ENCODE measurements at places on chromosomes 7 and 10. TPM values are rescaled to one million over a fixed set of nuclear protein-coding genes. Genes with fewer than 3 reads are reported as not detected.

The ERLIN1 gene
- 46.9 TPM for total RNA-seq

DNA sequence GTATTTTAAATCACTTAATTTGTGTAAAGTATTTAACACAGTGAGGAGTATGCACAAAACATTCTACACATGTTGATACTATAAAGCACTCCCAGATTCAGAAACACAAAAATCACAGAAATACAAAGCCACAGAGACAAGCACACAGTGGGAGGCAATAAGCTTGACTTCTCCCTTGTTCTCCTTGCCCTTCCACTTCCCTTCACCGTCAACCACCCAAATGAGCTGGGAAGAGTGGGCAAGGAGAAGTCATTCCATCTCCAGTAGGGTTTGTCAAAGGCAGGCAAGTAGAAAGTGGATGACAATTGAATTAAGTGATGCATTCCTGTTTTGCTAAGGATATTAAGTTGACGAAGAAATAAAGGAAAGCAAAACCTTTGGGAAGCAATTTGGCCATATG lies 4.2 kb upstream of the TMEM139 start:
- peaks cover 34% of the 10 kb centered on the region for H3K4me1 ChIP-seq
- DNase-seq: no peak
- H3K27me3 ChIP-seq: no peaks in the 10 kb centered on the region
- no peak overlapping the region for H3K4me3 ChIP-seq
- no peaks in the 10 kb centered on the region for H3K36me3 ChIP-seq

GRCh38 chr10:43160046-43160920 lies 22.0 kb downstream of the CSGALNACT2 start:
- DNase-seq: no peak
- H3K4me1 ChIP-seq: no peaks in the 10 kb centered on the region
- no peaks in the 10 kb centered on the region for H3K27me3 ChIP-seq

- DNase-seq: no peak
- H3K27ac ChIP-seq: no peak overlapping the region
- H3K36me3 ChIP-seq: no peaks in the 10 kb centered on the region
- H3K27me3 ChIP-seq: peaks cover 24% of the 10 kb centered on the region
- H3K4me3 ChIP-seq: no peak overlapping the region
Observed at GRCh38 chr7:148210804-148211325, 379.7 kb upstream of the C7orf33 start.

GRCh38 chr10:128178302-128178958 lies 52.2 kb upstream of the MKI67 start:
- no peaks in the 10 kb centered on the region for H3K36me3 ChIP-seq
- no peak overlapping the region for H3K27ac ChIP-seq
- H3K4me3 ChIP-seq: no peak overlapping the region
- peaks cover 18% of the 10 kb centered on the region for H3K4me1 ChIP-seq

- H3K27me3 ChIP-seq: peaks cover 6% of the 10 kb centered on the region
- H3K36me3 ChIP-seq: no peaks in the 10 kb centered on the region
- no peak overlapping the region for H3K27ac ChIP-seq
- H3K4me3 ChIP-seq: no peak overlapping the region
- peaks cover 20% of the 10 kb centered on the region for H3K4me1 ChIP-seq
Observed at GRCh38 chr10:35640474-35640873, 1.6 kb downstream of the FZD8 start.

DNA sequence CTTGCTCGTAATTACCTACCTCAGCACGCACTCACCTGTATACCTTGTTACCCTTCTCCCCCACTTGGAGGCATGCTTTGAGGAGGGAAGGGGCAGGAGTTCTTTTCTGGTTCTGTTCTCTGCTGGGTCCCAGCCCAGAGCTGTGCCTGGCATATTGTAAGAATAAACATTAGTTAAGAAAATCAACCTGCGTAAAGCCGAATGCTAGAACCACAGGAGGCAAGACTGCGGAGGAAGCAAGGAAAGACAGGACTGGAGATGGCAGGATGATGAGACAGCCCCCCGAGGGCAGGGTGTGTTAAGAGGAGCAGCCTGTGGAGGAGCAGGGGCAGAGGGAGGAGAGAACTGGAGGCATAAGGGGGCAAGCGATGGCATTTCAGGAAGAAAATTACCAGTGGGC lies 9.5 kb downstream of the C10orf53 start:
- H3K4me1 ChIP-seq: no peaks in the 10 kb centered on the region
- H3K27me3 ChIP-seq: peaks cover 7% of the 10 kb centered on the region
- no peaks in the 10 kb centered on the region for H3K36me3 ChIP-seq
- no peak for DNase-seq
- no peak overlapping the region for H3K27ac ChIP-seq
- no peak overlapping the region for H3K4me3 ChIP-seq

The EVX1 gene
- not detected for total RNA-seq

DNA sequence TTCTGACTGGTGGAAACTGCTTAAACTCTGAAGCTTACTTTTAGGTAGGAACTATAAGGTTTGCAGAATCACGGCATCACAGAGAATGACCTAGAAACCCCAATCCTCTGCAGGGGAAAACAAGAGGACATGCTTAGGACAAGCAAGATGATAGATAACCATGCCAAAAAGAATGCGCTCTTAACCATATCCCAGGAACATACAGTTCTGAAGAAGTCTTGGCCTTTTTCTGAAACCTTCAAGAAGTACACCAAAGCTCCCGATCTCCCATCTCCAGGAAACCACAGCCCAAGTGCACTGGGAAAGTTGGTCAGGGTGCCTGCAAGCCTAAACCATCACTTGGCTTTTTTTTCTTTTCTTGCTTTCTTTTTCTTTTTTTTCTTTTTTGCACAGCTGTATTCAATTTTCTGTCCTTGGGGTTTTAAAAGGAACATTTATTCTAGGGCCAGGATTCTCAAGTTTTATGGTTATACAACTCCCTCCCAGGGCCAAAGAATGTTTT lies 12.2 kb upstream of the SVIL start:
- no peak overlapping the region for H3K27ac ChIP-seq
- no peaks in the 10 kb centered on the region for H3K36me3 ChIP-seq
- H3K4me3 ChIP-seq: no peak overlapping the region
- peaks cover 38% of the 10 kb centered on the region for H3K4me1 ChIP-seq
- H3K27me3 ChIP-seq: no peaks in the 10 kb centered on the region

The TBX20 gene
- total RNA-seq: not detected

DNA sequence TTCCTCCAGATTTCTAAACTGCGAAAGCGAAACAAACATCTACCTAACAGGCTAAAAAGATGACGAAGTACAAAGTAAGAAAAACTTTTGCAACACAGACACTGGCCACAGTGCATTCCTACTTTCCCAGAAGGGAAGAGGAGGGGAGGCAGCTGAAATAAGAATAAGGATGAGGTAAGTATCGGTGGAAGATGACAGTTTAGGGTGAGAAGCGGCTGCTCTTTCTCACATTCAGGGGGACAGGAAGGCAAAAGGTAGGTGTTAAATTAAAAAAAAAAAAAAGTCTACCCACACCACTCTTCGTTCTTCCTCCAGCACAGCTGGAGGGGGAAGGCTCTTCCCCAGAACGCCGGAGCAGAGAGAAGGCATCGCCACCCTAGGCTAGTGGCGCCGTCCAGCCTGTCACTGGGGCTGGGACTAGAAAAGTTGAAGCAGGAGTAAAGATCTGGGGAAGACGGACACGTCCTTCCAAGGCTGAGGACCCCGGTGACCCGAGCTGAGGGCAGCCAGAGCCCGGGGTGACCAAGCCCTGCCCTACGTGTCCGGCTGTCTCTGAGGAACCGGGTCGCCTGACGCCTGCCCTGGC lies 846 bp downstream of the DNAJC1 start:
- no peaks in the 10 kb centered on the region for H3K36me3 ChIP-seq

- H3K27ac ChIP-seq: no peak overlapping the region
- no peaks in the 10 kb centered on the region for H3K36me3 ChIP-seq
- H3K4me1 ChIP-seq: peaks cover 7% of the 10 kb centered on the region
- no peaks in the 10 kb centered on the region for H3K27me3 ChIP-seq
- peak; percentile 15 for DNase-seq
Observed at GRCh38 chr10:68212721-68213352, 19.1 kb downstream of the ATOH7 start.

The VWDE gene
- total RNA-seq: 0.27 TPM

Measured in HepG2 (cell line).